ENCODE measurements at places on chromosomes 12 and 14.

DNA sequence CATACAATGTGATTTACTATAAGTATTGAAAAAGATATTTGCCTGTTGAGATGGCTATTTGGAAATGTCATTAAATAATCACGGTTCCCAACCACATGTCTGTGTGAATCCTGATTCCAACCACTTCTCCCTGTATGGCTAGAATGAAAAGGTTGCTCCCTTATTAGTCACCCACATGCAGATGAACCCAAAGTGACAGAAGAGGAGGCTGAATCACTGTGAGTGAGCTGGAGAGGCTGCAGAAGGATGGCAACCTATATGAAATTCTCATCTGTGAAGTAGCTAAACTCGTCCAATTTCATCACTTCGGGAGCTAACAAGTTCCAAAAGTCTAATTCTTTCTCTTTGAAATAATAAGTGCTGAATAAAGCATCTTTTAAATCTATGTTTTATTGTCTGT, 300.5 kb downstream of the PRKD1 start:
- DNase-seq: no peak

- DNase-seq: no peak
Measured at GRCh38 chr12:119710374-119710964, 42.5 kb downstream of the PRKAB1 start.

GRCh38 chr14:36675581-36675980, 13.9 kb downstream of the PAX9 start:
- no peak for DNase-seq

DNA sequence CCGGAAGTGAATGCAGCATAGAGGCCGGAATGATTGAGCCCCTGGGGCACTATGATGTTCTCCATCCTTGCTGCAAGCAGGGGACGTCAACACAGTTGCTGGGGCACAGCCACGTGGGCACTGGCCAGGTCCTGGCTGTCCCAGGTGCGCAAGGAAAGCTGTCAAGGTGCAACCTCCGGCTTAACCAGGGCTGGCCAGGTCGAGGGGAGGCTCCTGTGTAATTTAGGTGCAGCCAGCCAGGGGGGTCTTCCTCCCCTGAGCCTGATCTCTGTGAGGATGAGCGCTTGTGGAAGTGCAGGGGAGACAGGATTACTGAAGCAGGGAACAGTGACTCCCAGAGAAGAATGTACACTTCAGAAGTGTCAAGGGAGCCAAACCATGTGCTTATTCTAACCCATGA, 852.8 kb upstream of the TMEM132C start:
- no peak for DNase-seq

DNA sequence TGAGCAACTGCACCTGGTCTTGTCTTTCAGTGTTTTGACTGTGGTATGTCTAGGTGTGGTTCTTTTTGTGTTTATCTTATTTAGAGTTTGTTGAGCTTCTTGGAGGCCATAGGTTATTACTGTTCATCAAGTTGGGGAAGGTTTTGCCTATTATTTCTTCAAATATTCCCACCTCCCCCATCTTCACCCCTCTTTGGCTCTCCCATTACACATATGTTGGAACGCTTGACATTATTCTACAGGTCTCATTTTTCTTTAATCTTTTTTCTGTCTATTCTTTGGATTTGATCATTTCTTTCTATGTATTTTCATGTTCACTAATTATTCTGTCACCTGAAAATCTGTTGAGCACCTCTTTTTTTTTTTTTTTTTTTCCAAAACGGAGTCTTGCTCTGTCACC, 16.2 kb downstream of the MAPKAPK5 start:
- no peak for DNase-seq

- no peak for DNase-seq
Measured at GRCh38 chr12:59494617-59495016, 101.2 kb upstream of the SLC16A7 start.

GRCh38 chr14:83290447-83290846, 1756.8 kb upstream of the SEL1L start:
- DNase-seq: no peak

DNA sequence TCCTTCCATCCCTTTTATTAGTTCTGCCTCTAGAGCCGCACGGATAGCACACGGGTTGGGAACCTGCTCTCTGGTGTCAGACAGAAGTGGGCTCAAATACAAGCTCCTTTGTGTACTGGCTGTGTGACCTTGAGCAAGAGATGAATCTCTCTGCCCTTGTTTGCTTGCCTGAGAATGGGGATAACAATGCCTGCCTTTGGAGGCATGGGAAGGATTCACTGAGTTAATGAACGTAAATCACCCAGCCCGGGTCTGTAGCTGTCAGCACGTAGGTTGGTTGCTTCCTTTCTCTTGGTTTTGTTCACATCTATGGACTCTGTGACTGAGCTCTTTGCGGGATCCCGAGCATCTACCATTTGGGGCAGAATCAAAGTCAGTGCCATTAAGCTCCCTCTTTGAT, 79.3 kb upstream of the NRXN3 start:
- no peak for DNase-seq

GRCh38 chr14:91229743-91230200, 14.7 kb downstream of the GPR68 start:
- no peak for DNase-seq

- DNase-seq: no peak
Measured at GRCh38 chr14:55339770-55340169, 68.5 kb downstream of the FBXO34 start.

DNA sequence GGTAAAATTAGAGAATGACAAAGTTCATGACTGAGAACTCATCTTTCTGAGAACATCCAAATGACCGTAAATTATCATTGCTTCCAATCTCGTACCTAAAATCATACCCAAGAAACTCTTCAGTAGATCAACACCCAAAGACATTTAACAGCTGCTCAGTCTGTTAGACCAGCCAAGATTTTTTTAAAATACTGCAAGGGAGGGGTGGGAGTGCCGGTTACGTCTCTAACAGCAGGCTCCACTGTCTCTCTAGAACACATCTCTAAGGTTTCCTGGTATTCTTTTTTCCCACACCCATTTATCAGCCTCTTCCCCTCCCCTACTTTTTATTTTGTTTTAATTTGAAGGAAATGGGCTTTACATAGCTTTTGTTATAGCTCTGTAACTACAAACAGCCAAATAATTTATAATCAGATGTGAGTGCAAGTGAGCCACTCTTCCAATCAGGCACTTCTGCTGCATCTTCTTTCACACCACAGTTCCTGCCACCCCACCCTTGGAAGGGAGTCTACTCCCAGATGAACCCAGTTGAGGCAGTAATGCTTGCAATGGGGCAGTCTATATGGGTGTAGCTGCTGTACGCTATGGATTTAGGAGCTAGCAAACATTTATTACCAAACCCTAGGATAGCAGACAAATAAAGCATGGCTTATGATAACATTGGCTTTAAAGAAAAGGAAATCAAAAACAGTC, 21.9 kb downstream of the PTPRB start:
- DNase-seq: no peak

GRCh38 chr12:98745578-98746391, 100.7 kb downstream of the APAF1 start:
- DNase-seq: peak; percentile 69

DNA sequence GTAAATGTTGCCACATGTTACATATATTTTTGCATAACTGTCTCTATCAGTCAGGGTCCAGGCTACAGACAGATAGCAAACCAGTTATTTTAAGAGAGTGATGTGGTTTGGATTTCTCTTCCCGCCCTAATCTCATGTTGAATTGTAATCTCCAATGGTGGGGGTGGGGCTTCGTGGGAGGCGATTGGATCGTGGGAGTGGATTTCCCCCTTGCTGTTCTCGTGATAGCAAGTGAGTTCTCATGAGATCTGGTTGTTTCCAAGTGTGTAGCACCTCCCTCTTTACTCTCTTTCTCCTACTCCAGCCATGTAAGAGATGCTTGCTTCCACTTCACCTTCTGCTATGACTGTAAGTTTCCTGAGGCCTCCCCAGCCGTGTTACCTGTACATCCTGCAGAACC, 704.2 kb upstream of the TBX3 start:
- no peak for DNase-seq

- DNase-seq: no peak
Measured at GRCh38 chr12:8622646-8623045, 10.0 kb upstream of the AICDA start.

GRCh38 chr12:30420561-30420960, 275.1 kb downstream of the IPO8 start:
- no peak for DNase-seq

DNA sequence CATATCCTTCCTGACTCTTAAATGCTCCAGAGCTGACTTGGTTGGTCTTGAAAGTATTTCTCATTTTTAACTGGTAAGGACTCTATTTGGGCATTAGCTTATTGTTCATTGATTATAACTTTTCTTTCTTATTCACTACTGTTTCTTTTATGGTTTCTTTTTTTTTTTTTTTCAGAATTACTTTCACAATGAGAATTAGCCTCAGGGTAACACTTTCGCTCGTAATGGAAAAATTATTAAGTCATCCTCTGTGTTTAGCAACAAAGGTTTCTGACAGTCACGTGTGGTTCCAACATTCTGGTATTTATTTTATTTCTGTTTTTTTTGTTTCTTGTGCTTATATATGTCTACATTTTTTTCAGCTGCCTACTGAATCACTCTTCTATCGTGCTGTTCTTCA, 80.0 kb downstream of the METTL25 start:
- DNase-seq: no peak

DNA sequence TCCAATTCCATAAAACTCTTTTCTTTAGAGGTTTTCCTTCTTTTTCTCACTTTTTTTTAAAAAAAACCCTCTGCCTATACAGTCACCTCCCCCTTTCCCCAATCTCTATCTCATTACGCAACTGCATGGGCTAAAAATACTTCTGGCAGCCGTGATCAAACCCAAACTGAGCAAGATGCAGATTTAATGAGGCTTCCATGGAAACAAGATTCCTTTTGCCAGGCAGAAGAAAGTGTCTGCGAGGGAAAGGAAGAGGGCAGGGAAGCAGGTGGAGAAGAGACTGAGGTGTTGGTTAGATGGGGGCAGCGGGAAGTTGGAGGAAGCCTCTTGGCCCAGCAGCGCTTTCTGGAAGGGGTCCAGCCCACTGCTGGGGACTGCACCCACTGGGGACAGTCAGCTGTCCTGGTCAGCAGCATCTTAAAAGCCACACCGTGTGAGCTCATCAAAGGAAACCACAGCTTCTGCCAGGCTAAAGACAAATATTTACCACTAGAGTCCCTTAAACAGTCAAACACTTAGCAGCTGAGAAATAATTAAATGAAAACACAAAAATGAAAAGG, 90.4 kb downstream of the SLC8A3 start:
- DNase-seq: no peak

DNA sequence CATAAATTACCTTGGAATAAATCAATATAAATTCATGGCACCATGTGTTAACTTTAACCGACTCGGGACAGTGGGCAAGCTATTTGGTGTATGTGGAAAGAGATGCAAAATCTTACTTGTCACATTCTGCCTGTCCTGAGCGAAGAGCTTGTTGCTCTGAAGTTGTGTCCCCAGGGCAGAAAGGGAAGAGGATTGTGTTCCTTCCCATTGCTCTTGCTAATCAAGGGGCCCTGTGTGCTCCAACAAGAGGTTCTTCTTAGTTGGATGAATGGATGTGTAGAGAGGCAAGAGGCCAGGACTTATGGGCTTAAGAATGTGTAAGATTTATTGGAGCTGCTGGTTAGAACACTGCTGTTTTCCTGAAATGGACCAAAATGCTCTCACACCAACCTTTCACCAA, 36.5 kb upstream of the FRS2 start:
- DNase-seq: no peak

- DNase-seq: no peak
Measured at GRCh38 chr12:64478661-64479060, 26.7 kb downstream of the TBK1 start.

- DNase-seq: no peak
Measured at GRCh38 chr12:76010732-76011458, 20.7 kb downstream of the PHLDA1 start.

- peak; percentile 85 for DNase-seq
Measured at GRCh38 chr12:85468356-85469157, 188.5 kb downstream of the ALX1 start.

- DNase-seq: no peak
Measured at GRCh38 chr14:60087668-60088067, 4.1 kb upstream of the PCNX4 start.

GRCh38 chr14:99320105-99320572, 48.1 kb upstream of the BCL11B start:
- DNase-seq: peak; percentile 64

All from eye (tissue), 1 donor.